ENCODE measurements at places on chromosomes 12 and 14.

- no peak for DNase-seq
Measured at GRCh38 chr14:66081594-66082376, 404.4 kb upstream of the CCDC196 start.

GRCh38 chr14:99427632-99428300 lies 52.9 kb downstream of the SETD3 start:
- no peak for DNase-seq

- no peak for DNase-seq
Measured at GRCh38 chr14:103855734-103856095, 8.3 kb upstream of the PPP1R13B start.

- no peak for DNase-seq
Measured at GRCh38 chr14:54749727-54750126, 152.9 kb downstream of the GCH1 start.

GRCh38 chr12:130316251-130316650 lies 21.4 kb upstream of the PIWIL1 start:
- DNase-seq = no peak

- no peak for DNase-seq
Measured at GRCh38 chr14:41868396-41868795, 261.7 kb downstream of the LRFN5 start.

DNA sequence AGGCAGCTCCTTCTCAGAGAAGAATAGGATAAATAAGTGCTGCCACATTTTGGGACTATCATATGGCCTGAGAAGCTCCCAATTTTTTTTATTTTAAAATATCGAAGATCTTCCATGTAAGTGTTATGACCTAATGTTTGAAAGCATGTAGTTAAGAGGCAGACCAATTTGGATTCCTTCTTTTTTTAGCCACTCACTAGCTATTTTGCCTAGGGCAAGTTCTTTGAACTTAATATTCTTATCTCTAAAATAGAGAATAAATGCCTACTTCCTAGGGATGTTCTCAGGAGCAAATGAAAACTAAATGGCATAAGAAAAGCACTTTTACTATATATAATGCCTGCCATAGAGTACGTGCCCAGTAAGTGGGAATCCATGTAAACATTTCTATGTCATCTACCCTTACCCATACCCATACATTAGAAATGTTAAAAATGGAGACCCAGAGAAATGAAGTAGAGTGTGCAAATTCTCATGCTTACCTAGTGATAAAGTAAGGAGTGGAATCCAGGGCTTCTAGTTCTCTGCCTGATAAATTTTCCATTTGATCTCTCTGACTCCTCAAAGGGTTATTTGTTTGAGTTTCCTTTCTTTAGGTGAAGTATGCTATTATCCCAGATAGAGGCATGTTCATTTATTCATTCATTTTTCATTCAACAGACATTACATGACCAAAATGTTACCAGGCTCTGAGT lies 148.3 kb downstream of the TGFB3 start:
- no peak for DNase-seq

GRCh38 chr14:32627545-32628298 lies 298.6 kb downstream of the AKAP6 start:
- DNase-seq = no peak

DNA sequence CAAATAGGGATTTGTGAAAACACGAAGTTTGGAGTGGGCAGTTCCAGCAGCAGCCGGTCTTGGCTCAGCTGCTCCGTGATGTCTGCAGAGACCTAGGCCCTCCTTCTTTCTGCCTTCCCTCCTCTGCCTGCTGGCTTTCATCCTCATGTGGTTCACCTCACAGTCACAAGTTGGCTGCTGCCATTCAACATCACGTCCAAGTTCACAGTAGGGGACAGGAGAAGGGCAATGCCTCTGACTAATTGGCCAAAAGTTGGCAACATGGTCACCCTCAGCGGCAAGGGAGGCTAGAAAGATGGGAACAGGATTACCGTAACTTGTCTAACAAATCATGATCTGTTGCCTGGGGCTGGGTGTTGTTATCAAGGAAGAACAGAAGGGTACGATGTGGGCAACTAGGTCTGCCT lies 7.8 kb upstream of the CACNA2D4 start:
- no peak for DNase-seq

DNA sequence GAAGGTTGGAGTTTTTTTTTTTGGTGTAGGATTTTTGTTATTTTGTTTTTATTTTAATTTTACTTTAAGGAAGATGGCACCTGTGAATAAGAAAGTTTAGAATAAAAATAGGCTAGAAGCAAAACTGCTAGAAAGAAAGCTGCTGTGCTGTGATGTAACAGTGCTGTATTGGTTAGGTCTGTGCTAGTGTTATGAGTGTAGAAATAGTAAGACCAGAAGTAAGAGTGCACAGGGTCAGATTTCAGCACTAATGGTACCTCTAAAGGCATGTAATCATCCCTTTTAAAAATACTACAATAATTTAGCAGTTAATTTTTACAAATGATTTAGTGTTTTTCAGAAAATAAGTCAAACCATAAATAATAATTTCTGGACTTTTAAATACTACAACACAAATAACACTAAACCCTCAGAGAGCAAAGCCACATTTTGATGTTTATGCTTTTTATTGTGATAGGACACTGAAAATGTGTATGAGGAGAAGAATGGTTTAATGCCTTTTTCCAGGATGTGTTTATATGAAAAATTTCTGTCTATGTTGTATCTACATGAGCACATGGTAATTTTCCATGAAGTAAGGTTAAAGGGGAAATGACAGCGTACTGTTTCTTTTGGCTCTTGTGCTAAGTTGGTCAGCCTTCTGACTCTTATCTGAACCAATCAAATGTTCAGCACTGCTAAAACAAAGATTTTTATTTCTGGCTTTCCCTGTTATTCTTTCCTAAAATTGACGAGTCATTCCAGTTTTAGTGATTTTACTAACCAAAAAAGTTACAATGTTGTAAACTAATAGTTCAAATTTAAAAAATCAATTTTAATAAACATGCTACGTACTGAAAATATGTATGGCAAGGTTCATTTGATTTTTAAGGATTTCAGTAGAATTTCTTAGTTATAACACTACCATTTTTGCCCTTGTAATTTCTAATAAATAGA lies 96.1 kb downstream of the PPHLN1 start:
- DNase-seq = no peak

DNA sequence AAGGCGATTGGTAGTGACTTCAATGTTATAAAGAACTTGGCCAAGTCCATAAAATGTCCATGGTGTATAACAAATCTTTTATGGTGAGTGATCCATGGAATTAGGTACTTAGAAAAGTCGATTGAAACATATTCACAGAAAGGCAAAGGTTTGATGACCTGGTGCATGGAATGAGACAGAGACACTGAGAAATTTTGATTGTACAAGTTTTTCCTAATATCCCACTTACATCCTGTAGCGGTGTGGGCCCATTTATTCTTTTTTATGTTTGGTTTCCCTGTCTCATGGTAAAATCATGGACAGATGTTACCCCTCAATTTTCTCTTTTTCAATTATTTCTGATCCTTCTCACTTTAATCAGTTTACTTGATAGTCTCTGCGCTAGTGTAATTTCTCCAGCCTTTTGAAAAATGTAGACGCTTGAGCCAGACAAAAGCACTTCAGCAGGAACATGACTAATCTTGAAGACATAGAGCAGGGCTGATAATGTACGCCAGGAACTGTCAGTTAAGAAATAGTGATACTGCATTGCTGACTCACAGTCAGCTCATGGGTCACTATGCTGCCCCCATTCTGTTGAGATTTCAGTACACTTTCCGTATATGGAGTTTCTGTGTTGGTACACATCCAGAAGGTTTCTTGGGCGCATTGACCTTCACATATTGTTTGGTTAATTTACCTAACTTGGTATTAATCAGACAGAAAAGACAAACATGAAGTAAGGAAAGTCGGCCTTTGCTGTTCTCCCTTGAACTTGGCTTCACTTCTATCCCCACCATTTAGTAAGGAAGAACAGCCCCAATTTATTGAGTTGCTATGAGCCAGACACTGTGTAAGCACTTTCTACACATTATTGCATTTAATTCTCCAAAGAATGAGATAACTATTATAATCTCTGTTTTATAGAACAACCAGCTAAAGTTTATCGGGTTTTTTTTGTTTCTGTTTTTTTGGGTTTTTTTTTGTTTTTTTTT lies 841.7 kb downstream of the DIO2 start:
- DNase-seq = no peak

DNA sequence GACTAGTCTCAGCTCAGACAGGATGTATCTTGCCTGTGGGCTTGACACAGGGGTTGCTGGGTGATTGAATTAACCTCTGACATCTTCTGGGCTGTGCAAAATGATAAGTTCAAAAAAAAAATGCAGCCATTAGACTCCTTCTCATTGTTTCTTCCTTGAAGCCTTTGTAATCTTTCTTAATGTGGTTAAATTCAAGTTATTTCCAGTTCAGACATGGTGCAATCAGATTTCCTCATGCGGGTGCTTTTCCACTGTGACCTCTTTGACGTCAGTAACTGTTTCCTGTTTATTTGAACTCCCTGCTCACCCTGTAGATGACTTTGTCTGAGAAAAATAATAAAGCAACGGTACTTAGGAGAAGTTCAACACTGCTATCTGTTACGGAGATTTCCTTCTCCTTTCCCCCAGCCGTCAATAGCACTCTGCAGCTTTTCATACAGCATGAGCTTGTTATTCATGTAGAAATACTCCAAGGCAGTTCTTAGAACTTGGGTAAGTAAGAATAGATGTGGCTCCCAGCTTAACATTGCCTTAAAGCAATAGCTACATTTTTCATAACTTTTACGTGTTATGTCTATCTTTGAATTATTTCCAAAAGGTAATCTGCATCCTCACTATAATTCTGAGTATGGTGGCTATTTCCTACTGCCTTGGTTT lies 155.5 kb downstream of the PRKCH start:
- DNase-seq = peak; percentile 95

DNA sequence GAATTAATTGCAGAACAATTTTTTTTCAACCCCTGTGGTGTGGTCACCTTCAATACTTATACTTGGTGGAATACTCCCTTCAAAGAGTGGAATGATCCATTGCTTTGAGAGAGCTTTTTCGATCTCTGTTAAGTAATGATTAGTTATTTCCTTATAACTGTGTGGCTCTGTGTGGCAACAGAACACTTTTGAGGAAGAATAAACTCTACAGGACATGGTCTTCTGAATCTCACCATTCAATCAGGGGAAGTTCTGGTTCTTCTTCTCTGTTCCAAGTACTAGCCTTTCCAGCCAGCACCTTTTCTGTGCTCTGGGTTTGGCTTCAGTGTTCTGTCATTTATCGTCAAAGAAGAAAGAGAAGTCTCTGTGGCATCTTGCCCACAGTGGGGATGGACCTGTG lies 369.2 kb downstream of the ZFP36L1 start:
- no peak for DNase-seq

DNA sequence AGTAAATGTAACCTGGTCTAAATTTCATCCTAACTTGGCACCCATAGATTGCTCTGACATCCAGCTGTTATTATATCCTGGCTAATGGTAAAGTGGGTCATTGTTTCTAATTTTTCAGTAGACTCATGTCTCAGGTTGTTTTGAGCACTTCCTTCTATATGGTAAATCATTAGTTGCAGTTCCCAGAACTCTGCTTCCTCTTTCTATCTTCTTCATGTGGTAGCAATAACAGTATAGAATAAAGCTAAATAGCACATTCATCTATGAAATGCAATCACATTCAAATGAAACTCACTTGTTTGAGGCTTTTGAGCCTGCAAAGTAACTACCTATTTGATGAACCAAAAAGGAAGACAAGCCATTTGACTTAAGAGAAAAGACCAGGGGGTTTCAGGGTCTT lies 65.1 kb upstream of the GZMB start:
- DNase-seq = no peak

DNA sequence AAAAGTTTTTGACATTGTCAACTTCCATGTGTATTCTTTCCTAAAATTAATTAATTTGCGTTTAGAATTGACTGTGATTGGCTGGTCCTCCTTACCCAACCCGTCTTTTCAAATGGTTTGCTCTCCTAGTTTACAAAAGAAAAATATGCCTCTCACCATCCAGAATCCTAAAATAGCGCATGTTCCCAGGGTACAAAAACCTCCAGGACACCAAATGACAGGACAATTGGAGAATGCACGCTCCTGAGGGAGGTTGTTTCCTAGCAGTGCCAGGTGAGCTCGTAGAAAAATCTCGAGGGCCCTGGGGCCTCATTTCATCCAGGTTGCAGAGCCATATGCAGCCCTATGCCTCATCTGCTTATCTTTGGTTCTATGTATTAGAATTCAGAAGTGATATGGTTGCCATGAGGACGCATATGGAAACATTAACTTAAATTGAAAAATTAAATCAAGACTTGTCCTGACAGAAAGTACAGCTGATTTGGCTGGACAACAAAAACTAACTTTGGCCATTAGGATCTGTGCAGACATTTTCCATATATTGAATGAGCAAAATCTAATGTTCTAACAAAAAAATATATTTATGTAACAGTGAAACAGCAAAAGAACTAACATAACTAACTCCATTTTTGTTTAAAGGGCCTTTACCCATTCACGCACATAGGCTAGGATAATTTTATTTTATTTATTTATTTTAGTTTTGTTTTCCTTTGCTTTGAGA lies 28.2 kb upstream of the EGLN3 start:
- no peak for DNase-seq

GRCh38 chr14:31926123-31926522 lies 151.0 kb upstream of the ARHGAP5 start:
- no peak for DNase-seq

- no peak for DNase-seq
Measured at GRCh38 chr14:38592764-38593442, 337.0 kb upstream of the CLEC14A start.

GRCh38 chr12:7989827-7990491 lies 42.6 kb upstream of the FOXJ2 start:
- DNase-seq = no peak

GRCh38 chr12:27333403-27334009 lies 870 bp downstream of the BMAL2 start:
- DNase-seq = no peak

GRCh38 chr14:35406506-35407305 lies 2.2 kb upstream of the NFKBIA start:
- no peak for DNase-seq

- DNase-seq = no peak
Measured at GRCh38 chr12:105933671-105934665, 204.8 kb downstream of the NUAK1 start.

- no peak for DNase-seq
Measured at GRCh38 chr12:48422060-48422459, 50.3 kb upstream of the ANP32D start.

GRCh38 chr12:105822131-105823105 lies 316.3 kb downstream of the NUAK1 start:
- no peak for DNase-seq

DNA sequence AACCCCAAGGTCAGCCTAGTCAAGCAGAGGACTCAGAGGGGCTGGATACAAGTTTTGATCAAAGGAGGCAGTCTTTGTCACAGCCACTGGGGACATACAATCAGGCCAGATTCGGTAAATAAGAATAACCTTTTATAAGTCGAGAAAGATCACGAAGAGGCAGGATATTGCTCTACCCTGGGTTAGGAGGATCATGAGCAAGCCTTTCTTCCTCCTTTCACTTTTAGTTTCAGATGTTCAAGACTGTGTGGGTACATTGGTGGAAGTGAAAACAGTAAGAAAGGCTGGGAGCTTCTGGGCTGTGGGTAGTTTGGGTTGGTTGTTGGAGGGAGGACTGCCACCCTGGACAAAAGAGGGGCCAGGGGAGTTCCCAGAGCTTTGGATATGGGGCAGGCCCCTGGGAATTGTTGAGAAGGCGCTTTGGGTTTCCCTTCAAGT lies 127.7 kb downstream of the SNAPC1 start:
- no peak for DNase-seq

Data from vagina (tissue), 2 donors.